ENCODE measurements at places on chromosomes 4 and X.

DNA sequence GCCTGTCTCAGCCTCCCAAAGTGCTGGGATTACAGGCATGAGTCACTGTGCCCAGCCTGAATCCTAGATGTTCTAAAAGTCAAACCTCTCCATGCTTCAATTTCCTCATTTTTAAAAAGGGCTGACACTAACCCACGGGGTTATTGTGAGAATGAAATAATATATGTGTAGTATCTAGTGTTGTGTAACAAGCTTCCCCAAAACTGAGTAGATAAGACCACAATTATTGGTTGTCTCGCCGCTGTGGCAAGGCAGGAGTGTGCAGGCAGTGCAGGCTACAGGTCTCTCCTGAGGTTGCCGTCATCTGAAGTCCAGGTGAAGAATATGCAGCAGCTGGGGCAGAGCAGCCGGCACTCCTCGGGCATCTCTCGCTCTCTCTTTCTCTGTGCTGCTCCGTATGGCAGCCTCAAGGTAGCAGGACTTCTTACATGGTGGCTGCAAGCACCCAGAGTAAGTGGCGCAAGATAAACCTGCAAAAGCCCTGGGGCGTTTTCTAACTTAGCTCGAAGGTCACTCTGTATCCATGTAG lies 30.9 kb downstream of the RAB33B start:
- no peak for DNase-seq

DNA sequence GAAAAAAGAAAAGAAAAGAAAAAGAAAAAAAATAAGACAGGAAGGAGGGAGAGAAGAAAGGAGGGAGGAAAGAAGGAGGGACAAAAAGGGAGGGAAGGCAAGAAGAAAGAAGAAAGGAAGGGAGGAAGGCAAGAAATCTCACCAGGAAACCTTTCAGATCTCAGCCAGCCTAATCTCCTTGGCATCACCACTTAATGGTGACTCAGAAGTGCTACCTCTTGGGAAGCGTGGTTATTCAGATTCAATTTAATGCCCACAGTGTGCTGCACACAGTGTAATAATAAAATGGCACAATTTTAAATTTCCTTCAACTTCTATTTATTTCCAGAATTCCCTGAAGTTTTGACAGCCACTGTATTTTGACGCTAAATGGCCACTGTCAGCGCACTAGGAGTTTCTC lies 50.3 kb downstream of the DKK2 start:
- peak; percentile 8 for DNase-seq

DNA sequence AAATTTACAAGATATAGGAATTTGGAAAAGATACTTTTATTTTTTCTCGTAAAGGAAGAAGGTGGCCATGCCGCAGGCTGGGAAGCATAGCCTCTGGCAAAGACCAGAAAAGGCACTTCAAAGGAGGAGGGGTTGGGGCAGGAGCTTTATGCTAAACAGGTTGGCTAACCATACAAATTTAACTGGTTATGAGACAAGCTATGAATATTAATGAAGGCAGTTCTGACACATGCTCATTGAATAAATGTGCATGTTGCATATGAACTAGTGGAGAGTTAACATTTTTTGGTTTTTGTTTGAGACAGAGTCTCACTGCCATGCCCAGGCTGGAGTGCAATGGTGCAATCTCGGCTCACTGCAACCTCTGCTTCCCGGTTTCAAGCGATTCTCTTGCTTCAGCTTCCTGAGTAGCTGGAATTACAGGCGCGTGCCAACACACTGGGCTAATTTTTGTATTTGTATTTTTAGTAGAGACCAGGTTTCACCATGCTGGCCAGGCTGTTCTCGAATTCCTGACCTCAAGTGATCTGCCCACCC lies 36.5 kb downstream of the GALNTL6 start:
- DNase-seq = no peak

DNA sequence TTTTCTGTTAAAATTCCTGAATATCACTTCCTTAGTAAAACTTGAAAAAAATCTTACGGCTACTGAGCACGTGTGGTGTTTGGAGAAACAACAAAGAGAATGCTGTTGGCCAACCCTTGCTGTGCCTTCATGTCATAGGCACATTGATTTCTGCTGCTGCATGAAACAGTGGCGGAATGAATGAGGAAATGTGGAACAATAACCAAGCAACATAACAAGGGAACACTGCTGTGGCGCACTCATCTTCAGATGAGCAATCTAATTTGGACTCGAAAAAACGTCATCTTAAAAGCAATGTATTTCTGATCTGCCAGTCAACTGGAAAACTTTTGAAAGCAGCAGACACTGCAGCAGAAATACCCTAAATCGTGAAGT lies 51.4 kb downstream of the PROM1 start:
- no peak for DNase-seq

- DNase-seq = no peak
Observed at GRCh38 chrX:113935518-113935917, 648.4 kb upstream of the HTR2C start.

GRCh38 chrX:130086447-130087206 lies 23.7 kb downstream of the ELF4 start:
- no peak for DNase-seq

GRCh38 chrX:48467281-48467761 lies 2.7 kb downstream of the SLC38A5 start:
- no peak for DNase-seq

GRCh38 chr4:2006956-2007653 lies 1.7 kb downstream of the NELFA start:
- no peak for DNase-seq

DNA sequence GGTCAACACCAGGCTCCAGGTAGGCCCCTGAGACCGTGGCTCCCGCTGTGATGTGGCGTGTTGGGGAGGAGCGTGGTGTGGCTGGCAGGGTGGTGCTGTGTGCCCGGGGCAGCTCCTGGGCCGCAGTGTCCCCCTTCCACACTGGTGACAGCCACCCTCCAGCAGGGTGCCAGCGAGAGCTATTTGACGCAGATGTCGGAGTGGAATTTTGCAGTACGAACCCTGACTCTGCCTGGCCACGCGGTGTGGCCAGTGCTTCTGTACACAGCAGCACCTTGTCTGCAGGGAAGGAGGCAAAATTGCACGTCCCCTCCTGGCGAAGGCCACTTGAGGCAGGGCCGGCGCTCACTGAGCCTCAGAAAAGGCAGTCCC lies 53.2 kb downstream of the CPZ start:
- no peak for DNase-seq

DNA sequence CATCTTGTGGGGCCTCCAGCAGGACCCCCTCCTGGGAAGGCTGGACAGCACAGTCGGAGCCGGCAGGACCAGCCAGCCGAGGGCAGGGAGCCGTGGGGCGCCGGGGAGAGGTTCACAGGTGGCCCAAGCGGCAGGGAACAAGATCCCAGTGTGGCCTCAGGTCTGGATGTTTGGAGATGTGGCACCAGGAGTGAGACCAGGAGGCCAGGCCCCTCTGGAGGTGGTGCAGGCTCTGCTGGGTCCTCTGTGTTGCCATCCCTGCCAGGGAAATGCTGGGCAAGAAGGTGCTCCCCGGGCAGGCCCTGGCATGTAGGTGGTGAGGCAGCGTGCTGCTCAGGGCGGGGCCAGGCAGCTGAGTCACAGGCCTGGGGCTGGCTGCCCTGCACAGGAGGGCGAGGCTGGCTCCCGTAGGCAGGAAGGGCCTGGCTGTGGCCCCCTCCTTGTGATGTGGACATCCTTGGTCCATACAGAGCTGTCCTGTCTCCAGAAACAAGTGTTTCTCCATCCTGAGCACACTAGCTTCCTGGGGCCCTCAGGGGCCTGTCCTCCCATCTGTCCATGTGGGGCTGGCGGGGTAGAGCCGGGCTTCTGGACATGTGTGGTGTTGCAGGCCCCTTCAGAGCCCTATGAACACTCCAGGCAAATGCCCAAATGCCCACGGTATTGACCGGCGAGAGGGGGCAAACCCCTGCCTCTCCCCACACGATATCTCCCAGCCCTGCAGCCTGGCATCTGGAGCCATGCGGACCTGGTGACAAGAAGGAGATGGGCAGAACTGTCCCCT lies 4.8 kb upstream of the HGFAC start:
- DNase-seq = peak; percentile 79

DNA sequence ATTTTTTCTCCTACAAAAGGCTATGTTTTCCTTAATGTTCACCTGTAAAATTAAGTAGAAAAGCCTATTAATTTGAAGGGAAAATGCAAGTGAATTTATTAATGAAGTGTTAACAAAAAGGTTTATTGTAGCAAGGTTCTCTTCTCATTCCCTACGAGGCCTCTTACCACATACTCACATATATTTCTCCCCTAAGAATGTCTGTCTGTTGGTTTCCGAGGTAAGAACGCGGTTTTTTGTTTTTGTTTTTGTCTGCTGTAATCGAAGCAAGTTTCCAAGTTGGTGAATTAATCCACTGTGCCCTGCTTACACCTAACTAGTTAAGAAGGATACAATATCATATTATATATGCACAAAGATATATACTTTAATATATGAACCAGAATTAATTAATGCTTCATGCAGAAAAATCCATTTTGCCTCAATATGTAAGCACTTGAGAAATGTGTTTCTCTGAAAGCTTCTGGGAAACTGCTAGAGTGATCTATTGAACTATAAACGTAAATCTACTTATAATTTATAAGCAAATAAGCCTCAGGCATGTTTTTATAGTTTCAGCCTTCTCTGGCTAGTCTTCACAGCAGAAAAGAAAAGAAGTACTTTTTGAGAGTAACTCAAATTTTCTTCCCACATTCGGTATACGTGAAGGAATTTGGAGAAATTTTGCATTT lies 120.8 kb downstream of the EGF start:
- DNase-seq = no peak

DNA sequence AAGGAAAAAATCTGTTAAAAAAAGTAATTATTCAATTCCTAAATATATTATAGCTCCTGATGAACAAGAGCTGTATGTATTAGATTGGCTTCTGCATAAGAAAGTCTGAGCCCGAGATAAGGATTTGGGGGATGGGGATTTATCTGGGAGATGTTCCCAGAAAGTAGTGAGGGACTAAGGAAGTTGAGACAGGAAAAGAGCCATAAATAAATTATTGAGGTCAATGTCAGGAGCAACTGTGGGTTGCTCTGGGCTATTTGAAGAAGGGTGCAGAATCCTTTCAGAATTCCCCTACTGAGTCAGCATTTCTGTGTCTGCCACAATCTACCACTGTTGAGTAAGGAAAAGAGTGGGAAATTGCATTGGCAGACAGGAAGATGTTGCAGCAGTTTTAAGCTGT lies 3.1 kb upstream of the TDO2 start:
- DNase-seq = peak; percentile 17

GRCh38 chrX:16511796-16512776 lies 137.9 kb upstream of the S100G start:
- DNase-seq = no peak

DNA sequence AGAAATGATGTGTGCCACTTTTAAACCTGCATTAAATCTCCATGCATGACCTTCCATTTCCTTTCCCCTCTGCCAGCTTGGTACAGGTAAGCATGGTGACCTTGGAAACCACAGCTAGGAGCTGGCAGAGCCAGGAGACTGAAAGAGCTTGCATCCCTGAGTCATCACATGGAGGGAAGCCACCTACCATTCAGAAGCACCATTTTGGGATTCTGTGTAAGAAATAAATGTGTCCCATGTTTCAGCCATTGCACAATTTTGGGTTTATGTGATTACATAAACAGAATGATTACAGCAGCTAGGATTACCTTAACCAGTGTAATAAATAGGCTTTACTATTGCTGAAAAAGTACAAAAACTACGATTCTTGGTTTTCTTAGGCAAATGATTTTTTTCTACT lies 17.3 kb upstream of the CCDC149 start:
- no peak for DNase-seq

DNA sequence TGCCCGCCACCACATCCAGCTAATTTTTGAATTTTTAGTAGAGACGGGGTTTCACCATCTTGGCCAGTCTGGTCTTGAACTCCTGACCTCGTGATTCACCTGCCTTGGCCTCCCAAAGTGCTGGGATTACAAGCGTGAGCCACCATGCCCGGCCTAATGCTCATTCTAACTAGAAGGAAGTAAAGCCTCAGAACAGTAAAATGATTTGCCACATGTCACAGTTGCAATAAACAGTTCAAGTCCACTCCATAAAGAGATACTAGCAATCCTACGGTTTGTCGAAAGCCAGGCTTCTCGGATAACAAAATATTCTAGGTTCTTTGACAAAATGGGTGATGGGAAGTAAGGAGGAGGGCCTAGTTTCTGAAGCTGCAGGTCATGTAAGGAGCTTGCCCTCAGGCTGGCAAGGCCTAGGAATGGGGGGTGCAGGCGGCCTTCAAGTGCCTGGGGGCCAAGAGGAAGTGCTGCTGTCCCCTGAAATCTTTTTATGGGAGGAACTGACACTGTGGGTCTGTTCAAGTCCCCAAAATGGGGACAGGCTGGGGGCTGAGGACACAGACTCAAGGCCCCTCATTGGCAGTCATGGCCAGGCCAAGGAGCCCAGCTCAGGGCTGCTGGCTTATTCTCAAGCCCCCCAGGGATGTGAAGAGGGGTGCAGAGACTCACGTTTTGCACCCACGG lies 31.8 kb upstream of the ACSL1 start:
- DNase-seq = no peak

DNA sequence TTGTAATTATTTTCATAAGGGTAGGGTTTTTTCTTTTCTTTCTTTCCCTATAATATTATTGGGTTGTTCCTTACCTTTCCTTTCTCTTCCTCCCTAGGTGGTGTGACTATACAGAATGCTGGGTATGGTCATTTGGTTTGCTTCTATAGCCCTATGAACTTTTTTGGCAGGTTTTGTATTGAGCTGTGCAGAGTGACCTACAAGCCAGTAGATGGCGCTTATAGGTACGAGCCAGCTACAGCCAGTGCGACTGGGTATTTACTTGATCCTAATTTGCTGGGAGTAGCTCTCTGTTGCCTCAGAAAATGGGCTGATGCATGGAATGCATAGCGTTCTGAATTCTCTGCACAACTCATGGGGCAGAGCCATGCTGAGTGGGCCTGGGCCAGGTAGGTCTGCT lies 423.3 kb downstream of the MAGEE1 start:
- DNase-seq = no peak

GRCh38 chr4:88357262-88357661 lies 21.4 kb upstream of the HERC6 start:
- DNase-seq = no peak

GRCh38 chr4:136392576-136392975 lies 1139.7 kb downstream of the PCDH18 start:
- no peak for DNase-seq

DNA sequence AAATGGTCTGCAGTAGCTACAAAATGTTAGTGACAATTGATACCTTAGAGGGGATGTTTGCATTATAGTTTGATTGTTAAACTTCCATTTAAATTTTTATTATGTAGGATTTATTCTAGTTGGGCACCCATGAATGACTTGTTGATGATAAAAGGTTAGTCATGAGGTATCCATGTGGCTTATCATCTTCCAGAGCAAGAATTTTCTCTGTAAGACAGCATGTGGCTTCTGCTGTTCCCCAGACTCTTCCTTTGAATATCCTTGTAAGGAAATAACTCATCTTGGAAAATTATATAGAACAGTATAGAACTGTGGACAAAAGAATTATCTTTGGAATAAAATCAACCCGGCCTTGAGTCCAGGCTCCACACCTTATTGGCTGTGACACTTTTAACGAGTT lies 40.1 kb upstream of the KLHL8 start:
- DNase-seq = no peak

DNA sequence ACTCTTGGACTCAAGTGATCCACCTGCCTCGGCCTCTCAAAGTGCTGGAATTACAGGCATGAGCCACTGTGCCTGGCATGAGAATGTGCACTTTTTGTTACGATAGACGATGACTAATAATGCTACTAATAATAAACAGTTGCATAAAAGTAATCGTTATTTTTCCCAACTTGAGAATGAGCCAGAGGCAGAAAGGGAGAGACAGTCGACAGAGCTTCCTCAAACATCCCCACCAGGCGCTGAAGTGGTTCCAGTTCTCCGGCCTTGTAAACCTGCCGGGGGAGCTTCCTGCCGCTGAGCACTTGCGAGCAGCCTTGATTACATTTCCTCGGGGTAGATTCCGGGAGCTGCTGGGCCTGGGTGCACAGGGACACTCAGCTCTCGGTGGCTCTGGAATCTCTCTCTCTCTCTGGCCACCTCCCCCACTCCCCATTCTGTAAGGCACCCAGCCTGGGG lies 8.9 kb upstream of the HTRA3 start:
- peak; percentile 71 for DNase-seq

Data from AG08395 (cell line).